ENCODE measurements at places on chromosomes 12 and 14.

DNA sequence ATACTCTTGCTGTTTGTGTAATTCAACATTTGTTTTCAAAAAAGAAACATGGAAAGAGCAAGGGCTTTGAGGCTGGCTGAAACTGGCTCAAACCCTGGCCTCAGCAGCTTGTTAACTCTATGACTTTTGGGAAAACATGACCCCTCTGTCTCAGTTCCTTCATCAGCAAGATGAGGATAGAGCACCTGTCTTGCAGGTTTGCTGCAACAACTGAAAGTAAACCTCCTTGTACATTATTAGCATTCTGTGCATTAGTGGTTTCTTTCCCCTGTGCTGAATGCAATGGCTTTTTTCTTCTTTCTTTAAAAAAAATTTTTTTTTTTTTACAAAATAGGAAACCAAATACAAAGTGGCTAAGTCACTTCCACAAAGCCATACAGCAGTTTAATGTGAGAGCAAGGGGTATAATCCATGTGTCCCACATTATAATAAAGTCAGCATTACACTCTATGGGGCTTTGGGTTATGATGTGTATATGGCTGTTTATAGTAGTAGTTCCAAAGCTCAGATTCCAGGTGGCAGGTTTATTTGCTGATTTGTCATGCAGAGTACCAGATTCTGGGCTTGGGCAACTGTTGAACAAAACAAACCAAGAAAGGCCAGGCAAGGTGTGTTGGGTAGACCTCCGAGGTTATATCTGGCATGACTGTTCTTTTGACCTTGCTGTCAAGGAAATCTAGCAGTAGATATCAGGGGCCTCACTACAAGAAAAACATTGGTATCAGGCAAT lies 194.5 kb upstream of the CNOT2 start:
- no peak for DNase-seq

DNA sequence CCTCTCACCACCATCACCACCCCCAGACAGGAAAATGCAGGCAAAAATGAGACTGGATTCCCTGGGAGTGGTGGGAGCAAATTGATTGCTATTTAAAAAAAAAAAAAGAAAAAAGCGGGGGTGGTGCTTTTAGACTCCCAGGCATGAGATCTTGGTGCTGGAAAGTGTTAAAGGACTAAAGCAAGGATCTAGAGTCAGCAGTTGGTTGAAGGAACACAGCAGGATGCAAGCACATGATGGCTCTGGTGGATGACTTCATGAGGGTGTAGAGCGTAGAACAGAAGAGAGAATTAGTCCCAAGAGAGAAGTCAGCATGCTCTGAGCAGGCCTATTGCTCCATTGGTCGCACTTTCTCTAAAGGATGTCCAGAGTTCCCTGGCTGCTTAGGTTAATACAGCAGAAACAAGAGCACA lies 183.8 kb upstream of the HMGA2 start:
- DNase-seq, result no peak

DNA sequence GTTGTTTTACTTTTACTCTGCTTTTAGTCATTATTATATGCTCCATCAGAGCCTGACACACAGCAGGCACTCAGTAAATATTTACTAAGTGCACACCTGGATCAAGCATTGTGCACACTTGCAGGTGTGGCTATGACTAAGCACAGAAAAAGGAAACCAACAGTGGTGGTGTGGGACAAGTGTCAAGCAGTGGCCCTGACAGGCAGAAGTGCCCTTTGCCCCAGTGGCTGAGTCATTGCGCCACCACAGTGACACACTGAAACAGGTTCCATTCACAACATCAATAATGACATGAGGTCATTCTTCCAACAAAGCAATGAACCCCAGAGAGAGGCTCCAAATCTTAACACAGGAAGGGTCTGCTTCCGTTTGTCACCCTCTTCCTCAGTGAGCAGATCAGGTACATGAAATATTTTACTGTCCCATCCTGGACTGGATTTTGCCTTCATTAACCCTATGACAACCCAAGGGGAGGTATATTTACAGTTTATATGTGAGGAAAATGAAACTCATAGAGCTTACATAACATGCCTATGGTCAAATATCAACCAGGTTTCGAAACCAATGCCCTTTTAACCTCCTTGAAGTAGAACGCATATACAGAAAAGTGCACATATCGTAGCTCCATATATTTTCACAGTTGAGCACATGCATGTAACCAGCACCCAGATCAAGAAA lies 82.6 kb upstream of the GTF2A1 start:
- peak; percentile 82 for DNase-seq

DNA sequence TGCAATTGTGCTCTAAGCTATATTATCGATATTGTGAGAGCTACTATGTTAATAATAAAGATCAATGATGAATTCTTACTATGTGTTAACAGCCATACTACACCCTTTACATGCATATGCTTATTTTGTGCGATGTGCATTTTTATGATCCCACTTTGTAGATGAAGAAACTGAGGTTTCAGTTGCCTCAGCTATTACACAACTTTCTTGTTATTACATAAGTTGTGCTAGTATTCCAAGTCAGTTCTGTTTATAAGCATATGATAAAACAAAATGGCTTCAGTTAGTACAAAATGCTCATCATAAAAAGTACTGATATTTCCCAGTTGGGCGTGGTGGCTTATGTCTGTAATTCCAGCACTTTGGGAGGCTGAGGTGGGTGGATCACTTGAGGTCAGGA lies 471.5 kb upstream of the DCN start:
- DNase-seq, result no peak

GRCh38 chr12:7937833-7938506 lies 2.0 kb upstream of the SLC2A3 start:
- no peak for DNase-seq

DNA sequence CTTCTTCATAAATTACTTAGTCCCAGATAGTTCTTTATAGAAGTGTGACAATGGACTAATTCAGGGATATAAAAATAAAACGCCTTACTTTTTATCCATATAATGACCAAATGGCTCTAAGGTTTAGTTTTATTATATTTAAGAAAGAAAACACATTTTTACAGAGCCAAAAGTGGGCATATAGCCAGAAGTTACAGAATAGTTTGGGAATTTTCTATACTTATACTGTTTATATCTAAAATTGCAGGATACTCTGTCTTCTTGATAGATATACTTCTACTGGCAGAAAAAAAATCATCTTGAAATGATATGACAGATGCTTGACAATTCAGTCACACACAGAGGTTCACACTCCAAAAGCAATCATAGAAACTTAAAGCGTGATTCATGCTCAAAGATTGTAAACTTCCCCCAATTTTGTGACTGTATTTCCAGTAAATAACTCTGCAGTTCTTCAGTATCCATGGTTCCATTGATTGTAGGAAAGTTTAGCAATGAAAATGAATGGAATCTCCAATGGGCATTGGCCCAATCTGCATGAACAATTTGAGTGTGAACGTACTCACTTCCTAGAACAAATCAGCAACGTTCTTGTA lies 307.8 kb downstream of the NOVA1 start:
- DNase-seq, result no peak

DNA sequence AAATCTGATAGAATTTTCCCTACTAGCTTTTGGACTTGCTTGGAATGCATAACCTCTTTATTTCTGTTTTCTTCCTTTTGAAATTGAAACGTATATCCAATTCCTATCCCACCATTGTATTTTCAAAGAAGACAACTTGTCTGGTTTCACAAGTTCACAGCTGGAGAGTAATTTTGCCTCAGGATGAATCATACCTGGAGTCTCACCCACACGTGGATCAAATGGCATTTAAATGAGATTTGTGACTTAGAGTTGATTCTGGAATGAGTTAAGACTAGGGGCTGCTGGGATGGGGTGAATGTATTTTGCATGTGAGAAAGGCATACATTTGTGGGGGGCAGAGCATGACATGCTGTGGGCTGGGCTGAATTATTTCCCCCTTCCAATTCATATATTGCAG lies 516.5 kb upstream of the MGAT4C start:
- no peak for DNase-seq

DNA sequence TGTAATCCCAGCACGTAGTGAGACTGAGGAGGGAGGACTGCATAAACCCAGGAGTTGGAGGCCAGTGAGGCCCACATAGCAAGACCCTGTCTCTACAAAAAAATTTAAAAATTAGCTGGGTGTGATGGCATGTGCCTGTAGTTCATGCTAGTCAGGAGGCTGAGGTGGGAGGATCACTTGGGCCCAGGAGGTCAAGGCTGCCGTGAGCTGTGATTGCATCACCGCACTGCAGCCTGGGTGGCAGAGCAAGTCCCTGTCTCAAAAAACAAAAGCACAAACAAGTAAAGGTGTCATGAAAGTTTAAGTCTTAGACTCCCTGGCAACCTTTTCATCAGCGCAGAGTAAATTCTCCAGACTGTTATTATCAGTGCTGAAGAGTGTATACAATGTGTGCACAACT lies 10.4 kb downstream of the TMEM30B start:
- no peak for DNase-seq

- no peak for DNase-seq
These were observed 11.1 kb downstream of the KRT75 start for GRCh38 chr12:52423035-52423434.

- DNase-seq, result no peak
These were observed 131.0 kb downstream of the NCOR2 start for GRCh38 chr12:124436366-124436765.

DNA sequence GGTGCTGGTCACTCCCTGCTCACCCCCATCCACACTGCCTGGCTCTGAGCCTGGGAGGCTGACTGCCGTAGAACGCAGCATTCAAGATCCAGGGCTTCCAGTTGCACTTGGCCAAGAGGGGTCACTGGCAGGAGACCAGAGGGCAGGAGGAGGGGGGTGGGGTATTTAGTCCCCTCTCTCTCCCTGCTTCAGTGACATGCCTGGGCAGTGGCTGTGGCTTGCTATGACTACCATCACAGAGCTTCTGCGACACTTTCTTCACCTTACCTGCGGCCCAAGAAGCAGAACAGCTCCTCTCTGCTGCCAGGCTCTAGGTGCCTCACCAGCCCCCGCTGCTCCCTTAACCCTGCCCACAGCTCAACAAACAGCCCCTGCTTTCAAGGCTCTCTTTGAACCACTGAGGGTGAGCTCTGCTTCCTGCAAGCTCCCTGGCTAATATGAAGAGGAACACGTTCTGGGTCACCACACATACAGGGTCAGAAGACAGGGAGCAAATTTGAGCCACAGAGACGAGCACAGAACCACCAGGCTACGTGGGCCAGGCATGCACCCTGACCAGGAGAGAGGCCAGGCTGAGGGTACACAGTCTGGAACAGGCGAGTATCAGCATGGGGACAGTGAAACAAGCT lies 55.7 kb downstream of the ITPK1 start:
- no peak for DNase-seq

- no peak for DNase-seq
These were observed 103.1 kb downstream of the RFLNA start for GRCh38 chr12:124397807-124398577.

DNA sequence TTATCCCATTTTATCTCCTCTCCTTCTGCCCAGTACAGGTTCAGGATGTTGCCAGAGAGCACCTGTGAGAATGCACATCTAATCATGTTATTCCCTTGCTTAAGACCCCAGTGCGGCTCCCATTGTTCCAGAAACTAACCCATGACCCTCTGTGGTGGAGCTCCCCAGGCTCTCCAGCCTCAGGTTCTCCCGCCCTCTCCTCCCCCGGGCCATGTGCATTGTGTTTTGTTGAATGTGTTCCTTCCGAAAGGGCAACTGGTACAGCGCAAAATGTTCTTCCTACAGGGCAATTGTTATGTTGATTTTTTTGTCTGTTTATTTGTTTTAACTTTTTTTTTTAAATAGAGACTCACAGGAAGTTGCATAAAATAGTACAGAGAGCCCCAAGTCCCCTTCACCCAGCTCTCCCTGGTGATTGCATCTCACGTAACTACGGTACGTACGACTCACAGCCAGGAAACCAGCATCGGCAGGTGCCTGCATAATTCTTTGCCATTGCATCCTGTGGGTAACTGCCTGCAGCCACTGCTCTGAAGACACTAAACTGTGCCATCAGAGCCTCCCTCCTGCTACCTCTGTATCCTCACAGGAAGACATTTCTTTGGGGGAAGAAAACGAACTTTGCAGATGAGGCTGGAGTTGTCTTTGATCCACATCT lies 31.2 kb downstream of the TMEM132C start:
- DNase-seq, result no peak

GRCh38 chr12:2754208-2754607 lies 40.6 kb upstream of the FKBP4 start:
- DNase-seq, result no peak

DNA sequence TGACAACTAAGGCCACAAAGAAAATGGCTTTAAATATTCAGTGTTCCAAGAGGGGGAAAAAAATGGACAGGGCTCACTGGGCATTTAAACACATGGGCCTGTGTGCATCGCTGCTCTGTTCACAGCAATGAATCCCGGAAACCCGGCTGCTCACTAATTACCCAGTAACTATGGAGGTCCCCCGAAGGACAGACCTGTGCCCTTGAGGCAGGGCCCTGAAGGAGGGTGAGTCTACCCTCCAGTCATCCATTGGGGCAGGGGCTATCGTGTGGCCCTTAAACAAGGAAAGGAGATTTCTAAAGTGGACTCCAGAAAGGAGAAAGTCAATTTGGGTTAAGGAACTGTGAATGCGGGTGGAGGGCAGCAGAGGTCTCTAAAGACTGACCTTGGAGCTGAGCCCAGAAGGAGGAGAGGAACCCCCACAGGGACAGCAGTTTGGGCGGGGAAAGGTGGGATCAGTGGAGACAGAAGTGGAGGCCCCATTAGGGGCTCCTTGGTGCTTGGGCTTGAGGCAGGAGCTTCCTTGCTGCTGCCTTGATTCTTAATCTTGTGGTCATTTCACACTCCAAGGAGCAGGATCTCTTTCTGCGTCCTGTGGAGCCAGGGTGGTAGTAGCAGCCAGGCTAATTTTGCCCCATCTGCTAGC lies 1.4 kb upstream of the CLMN start:
- DNase-seq, result no peak

DNA sequence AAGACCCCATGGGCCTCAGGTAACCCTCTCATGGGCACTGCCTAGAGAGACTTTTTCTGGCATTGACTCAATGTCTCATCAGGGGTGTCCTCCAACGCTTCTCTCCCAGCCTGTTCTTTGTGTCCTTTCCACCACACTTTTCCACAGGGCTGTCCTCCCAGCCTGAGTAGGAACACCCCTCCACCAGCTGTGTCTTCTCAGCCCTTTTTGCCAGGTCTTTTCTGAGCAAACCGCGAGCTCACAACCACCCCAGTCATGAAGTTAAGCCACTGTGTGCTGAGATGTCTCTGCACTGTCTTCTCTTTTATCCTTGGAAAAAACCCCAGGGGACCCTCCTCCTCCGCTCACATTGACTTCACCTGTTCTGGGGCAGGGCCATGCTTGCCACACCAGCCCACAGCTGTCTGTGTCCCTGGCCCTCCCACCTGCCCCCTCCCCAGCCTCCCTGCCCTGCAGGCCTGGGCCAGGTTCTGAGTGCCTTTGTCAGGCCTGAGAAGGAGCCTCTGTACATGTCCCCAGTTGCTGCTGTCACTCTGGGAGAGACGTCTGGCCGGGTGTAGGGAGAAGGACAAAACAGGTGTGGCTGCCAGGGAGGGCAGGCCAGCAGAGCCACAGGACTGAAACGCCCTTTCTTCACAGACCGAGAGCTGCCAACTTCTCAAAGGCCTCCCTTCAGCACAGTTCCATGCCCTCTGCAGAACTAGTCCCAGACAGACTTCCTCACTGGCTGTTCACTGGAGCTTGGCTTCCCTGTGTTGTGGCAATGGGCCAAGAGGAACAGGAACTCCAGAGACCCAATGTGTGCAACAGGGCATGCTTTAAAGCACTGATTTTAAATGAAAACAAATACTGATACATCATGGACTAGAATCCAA lies 50.5 kb upstream of the PNMA1 start:
- DNase-seq, result no peak

Measured in DMS79 (cell line).